ENCODE measurements at places on chromosomes 6 and 20.

- DNase-seq, result no peak
Measured at GRCh38 chr6:74177506-74177905, 481.5 kb downstream of the CD109 start.

DNA sequence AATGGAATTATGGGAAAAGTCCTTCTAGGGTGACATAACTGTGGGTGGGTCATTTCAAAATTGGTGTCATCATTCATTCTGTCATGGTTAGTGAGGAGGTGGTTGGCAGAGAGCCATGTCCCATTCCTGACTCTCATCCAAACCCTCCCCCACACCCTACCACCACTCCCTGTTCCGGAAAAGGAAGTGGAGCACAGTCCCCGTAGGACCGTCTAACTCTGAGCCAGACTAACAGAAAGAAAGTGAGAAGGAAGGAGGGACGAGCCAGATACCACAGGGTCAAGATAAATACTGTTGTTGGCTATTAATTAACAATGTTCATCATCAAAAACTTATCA, 4.8 kb downstream of the TRIM10 start:
- DNase-seq, result no peak

DNA sequence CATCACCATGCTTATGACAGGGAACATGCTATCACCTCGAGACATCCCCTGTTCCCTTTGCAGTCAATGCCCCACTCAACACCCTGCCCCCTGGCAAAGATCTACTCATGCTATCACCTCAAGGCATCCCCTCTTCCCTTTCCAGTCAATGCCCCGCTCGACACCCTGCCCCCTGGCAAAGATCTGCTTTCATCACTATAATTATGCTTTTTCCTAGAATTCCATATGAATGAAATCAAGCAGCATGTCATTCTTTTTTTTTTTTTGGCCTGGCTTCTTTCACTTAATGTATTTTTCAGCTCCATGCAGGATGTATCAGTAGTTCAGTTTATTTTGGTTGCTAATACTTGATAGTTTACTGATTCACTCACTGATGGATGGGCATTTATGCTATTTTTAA, 554.9 kb downstream of the CDH26 start:
- no peak for DNase-seq

GRCh38 chr20:52422574-52423336, 231.2 kb upstream of the ZFP64 start:
- DNase-seq, result peak; percentile 24

DNA sequence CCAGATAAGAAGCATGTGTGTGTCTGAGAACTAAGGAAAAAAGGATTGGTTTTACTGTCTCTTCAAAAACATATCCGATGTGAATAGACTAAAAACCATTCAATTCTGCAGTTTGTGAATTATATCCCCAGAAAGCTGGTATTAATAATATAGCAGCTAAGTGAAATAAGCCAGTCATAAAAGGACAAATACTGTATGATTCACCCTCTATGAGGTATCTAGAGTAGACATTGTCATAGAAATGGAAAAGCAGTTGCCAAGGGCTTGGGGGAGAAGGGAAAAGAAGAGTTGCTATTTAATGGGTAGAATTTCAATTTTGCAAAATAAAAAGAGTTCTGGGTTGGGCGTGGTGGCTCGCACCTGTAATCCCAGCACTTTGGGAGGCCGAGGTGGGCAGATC, 137.5 kb downstream of the ATXN1 start:
- peak; percentile 29 for DNase-seq

DNA sequence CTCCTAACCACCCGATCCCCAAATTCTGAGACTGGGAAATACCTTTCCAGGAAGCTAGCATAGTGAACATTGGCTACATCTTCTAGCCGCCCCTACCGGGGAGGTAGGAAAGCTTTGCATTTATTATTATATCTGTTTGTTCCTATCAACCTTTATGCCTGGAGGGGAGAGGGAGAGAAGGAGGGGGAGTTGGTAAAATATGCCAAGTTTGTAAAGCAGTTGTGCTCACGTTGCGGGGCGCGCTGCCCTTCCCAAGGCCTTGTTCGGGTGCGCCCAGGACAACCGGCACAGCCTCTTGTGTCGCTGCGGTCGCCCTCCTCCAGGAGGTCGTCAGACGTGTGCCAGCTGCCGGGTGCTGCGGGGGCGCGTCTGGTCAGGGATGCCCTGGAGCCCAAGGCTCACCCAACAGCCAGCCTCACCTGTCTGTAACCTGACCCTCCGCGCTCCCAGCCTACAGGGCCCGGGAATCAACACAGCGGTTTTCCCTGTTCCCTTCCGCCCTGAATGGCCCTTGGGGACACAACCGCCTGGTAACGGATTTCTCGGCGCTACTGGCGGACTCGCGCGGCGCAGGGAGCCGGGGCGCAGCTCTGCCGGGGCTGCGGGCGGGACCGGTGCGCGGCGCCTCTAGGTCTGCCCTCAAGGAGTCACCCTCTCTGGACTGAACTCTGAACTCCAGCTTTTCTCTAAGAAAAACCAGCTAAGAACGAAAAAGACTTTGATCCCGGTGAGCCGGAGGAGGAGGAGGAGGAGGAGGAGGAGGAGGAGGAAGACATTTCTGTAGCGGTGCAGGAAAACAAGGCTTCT, 1.1 kb upstream of the OVOL2 start:
- peak; percentile 9 for DNase-seq

DNA sequence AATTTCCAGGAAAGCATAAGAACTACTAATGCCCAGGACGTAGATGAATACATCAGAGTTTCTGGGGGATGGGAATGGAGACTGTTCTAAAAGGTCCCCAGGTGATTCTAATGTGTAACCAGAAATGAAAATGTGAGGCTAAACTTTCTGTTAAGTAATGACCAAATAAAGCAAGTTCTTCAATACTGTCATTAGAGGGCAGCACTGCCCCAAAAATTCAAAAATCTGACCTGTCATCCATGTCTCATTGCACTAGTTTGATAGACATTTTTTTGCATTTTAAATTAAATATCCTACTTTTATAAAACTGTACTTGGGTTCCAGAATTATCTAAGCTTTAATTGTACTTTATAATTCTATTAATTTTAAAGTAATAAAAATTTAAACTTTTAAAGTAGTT, 94.9 kb downstream of the RFX6 start:
- DNase-seq, result peak; percentile 40

DNA sequence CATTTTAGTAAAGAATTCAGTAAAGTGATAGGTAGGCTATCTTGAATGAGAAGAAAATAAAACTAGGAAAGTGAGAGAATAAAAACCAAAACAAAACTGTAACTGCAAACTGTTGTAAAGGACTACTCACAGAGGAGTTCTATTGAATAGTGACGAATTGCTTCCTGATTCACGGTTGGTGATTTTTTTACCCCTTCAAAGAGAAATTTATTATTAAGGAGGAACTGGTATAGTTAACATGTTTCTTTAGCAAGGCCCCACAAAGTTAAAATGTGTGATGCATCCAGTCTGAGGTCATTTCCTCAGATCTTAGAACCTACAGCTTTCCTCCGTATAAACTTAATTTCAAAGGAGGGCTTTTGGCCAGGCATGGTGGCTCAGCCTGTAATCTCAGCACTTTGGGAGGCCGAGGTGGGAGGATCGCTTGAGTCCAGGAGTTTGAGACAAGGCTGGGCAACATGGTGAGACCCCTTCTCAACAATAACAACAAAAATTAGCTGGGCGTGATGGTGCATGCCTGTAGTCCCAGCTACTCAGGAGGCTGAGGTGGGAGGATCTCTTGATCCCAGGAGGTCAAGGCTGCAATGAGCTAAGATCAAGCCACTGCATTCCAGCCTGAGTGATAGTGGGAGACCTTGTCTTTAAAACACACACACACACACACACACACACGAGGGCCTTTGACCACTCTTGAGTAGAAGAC, 8.3 kb downstream of the PRDM1 start:
- DNase-seq, result no peak

DNA sequence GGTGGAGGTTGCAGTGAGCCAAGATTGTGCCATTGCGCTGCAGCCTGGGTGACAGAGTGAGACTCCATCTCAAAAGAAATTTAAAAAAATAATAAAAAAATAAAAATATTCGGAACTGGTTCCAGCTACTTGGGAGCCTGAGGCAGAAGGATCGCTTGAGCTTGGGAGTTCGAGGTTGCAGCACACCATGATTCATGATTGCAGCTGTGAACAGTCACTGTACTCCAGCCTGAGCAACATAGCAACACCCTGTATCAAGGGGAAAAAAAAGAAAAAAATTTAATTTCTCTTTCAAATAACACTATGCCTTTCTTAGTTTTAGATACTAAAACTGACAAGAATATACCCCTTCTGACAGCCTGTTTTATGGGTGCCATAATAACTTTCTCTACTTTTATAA, 10.5 kb downstream of the KDM1B start:
- no peak for DNase-seq

- peak; percentile 14 for DNase-seq
Measured at GRCh38 chr20:542777-543368, 717 bp downstream of the CSNK2A1 start.

DNA sequence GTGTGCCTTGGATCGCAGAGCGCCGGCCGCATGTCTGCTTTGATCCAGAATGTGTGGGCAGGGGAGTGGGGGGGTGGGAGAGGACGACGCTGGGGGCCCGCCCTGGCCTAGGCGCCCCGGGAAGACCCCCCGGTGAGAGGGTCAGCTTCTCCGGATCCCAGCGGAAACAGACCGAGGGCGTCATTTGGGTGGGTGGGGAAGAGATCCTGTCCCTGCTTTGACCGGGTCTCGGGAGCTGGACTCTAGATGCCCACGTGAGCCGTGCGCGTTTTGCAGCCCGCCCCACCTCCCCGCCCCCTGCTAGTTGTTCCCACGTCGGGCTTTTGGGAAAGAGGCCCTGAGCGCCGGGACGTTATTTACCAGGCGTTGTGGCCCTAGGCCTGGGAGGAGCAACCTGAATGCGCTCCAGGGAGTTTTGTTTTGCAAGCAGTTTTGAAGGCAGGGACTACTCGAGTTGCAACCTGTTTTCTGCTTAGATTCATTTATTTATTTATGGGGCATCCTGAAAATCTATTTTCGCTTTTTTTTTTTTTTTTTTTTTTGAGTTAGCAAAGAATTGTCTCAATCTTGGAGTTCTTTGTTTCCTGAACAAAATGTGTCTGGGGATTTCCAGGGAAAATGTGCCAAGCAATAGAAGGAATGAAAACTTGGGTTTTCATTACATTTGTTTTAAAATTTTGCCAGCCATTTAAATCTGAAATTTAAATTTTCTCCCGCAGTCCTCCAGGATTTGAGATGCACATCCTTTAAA, 1.6 kb downstream of the DSP start:
- peak; percentile 55 for DNase-seq

DNA sequence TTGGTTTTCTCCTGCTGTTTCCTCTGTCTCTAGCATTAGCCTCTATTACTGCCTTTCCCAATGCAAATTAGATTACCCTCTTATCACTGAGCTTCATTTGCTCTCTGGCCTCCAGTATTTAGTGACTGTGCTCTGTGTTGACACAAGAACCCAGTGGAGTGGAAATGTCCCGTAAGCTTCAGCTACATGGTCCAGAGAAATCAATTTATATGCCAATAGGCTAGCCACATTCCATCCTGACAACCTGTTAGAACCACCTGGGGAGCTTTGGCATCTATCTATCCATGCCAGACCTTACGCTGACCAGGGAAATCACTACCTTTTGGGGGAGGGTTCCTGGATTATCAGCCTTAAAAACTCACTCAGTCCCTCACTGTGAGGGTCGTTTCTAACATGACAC, 459.6 kb downstream of the UTRN start:
- DNase-seq, result no peak

GRCh38 chr20:24951536-24952083, 2.5 kb downstream of the CST7 start:
- no peak for DNase-seq

DNA sequence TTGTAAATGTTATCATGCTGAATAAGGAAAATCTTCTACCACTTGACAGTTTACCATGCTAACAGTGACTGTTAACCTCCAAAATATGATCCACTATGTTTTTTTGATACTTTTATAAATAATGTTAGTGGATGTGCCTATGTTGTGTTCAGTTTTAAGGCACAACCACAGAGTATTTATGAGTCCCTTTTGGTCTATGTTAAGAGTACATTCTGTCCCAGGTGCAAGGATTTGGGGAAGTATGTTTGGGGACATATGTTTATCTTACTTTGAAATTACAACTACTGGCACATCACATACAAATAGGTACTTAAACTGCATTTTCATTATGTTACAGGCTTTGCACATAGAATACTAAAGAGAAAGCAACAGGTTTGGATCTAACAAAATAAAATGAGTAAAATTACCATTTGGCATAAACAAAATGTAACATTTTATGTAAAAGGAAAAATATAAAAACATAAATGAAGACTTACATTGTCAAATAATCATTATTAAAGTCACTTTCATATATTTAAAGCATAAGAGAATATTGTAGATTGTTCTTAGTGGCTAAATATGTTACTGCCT, 71.2 kb downstream of the SESN1 start:
- DNase-seq, result no peak

DNA sequence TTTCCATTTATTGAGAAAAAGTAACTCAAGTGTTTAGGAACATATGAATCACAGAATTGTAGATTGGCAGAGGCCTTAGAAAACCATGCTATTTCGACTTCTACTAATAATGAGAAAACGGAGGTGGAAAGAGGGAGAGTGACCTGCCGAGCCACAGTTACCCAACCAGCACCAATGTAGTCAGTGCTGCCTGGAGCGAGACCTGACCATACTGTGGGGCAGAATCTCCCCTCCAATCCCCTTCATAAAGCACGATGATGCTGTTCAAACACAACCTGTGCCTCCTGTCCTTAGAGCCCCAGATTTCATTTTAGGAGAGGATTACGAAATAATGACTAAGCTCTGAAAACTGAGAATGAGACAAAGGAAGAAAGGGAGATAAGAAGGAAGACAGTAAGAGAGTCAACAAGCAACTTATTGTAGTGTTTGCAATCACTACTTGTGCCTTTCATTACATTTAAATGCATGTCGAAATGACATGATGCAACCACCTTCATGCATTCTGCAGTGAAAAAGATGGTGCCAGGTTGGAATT, 70.6 kb downstream of the ATXN1 start:
- DNase-seq, result no peak

DNA sequence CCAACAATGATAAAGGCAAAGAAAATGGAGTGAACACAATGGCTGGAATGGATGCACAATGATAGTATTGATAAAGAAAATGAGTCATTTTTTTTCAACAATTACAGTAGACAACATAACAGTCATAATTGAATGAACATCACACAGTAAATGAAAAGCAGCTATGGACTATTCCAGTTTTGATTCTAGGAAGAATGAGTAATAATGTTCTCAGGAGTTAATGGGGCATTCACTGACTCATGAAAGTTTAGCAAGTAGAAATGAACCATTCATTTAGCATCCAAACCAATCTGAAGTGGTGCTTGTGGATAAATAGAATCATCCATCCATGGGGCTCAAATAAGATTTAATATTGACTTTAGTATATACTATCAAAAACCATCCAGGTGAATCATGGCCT, 1029.5 kb upstream of the GJE1 start:
- DNase-seq, result no peak

GRCh38 chr6:107021446-107022185, 6.4 kb upstream of the MTRES1 start:
- no peak for DNase-seq

DNA sequence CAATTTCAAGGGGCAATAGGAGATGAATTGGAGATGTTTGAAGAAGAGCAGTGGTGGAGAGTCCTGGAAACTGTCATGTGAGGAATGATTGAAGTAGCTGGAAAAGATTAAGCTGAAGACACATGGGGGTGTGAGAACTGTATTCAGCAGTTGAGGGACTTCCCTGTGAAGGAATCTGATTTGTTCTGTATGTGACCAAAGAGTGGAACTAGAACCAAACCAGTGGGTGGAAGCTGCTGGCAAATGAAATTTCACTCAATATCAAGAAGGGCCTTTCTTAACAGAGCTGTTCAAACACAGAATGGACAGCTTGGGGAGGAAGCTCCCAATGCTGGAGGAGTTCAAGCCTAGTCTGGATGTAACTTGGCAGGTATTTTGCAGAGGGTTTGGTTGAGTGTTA, 21.3 kb downstream of the SEC23B start:
- DNase-seq, result no peak
